Fibroblast of skin of right quadriceps (primary cell): ENCODE measurements at places on chromosomes 16 and 17.

DNA sequence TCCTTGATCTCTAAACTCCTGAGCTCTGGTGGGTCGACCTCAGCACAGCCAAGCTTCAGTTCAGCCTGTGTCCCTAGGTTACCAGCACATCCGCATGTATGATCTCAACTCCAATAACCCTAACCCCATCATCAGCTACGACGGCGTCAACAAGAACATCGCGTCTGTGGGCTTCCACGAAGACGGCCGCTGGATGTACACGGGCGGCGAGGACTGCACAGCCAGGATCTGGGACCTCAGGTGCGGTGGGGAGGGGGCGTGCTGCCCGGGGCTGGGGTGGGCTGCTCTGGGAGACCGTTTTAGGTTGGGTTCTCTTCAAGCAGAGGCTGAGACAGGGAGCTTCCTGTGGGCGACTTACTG is 1.1 kb downstream of the MLST8 start:
- no peak for DNase-seq

DNA sequence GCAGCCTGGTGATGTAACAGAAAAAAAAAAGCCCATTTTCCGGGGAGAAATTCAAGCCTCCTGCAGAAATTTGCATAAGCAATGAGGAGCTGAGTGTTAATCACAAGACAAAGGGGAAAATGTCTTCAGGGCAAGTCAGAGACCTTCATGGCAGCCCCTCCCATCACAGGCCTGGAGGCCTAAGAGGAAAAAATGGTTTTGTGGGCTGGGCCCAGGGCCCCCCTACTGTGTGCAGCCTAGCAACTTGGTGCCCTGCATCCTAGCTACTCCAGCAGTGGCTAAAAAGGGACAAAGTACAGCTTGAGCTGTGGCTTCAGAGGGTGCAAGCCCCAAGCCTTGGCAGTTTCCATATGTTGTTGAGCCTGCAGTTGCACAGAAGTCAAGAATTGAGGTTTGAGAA is 49.7 kb downstream of the AHSP start:
- DNase-seq = no peak

GRCh38 chr16:71840052-71840451 is 5.7 kb upstream of the ATXN1L start:
- DNase-seq = peak; percentile 66

DNA sequence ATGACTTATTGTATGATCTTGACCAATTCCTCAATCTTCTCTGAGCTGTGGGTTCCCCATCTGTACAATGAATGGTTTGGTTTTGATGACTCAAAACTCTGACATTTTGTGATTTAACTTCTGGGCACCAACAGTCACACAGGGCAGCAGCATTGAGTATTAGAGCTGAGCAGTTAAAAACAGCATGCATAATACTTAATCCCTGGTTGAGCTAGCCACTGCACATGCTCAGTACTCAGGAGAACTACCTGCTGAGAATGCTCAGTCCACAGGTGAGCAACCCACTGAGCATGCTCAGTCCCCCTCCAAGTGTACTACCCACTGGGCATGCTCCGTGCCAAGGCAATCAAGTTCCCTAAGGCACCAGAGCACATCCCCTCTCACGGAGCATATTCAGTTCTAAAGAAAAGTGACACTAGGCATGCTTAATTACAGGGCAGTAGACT is 68.7 kb downstream of the AIPL1 start:
- peak; percentile 65 for DNase-seq

DNA sequence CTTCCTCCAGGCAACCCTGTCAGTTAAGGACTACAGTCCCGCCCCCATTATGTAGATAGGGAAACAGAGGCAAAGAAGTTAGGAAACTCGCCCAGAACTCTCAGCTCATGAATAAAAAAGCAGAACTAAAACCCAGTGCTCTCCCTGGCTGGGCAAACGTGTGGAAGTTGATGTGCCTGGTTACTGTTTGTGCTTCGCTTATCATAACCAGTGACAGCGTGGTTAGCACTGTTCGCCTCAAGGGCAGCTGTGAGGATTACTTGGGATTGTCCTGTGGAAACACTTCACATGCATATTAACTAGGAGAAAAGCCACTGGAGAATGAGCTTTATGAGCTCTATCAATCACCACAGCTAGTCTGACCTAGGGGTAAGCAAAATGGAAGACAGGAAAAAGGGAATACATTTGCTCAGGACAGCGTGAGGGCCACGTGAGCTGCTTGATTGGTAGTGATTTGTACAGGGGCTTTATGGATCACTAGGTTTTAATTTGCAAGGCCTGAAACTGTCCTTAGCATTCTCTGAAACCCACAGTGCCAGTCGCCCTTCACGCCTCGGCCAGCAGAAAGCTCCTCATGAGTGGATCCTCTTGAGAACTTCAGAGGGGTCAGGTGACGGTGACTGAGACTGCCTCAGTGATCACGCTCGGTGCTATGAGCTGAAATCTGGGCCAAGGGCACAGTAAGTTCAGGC is 19.9 kb downstream of the CYB5D2 start:
- DNase-seq = no peak

DNA sequence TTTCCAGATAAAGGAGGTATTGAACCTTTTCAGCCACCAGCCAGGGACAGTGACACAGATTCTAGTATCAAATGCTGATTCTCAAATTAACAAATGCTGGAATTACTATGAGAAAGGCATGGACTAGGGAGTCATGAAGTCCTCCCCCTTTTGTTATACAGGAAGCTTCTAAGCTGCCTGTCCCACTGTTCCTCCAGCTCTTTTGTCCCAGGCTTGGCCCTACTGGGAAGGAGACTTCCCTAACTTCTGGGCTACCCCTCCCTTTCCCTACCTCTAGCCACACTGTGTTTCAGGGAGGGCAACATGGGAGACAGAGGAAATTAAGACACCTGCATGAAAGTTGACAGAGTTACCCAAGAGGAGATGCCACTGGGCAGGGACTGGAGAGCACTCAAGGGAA is 192.5 kb downstream of the CDH13 start:
- no peak for DNase-seq

DNA sequence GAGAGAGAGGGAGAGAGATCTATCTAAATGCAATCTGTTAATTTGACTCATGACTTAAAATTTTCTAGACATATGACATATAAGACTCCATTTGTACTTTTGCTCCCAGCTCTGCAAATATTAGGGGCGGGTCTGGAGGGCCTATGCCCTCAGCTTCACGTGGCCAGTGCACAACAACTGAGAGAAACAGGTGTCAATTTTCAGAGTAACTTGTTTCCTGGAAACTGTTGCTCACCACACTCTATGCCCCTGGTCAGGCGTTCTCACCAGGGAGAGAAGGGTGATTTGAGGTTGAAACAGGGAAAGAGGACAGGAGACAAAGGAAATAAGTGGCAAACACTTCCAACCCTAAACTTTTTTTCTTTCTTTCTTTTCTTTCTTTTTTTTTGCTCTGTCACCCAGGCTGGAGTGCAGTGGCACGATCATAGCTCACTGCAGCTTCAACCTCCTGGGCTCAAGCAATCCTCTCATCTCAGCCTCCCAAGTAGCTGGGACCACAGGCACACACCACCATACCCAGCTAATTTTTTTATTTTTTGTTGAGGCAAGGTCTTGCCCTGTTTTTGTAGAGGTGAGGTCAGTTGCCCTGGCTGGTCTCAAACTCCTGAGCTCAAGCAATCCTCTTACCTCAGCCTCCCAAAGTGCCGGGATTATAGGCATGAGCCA is 270.0 kb downstream of the SLC39A11 start:
- no peak for DNase-seq

DNA sequence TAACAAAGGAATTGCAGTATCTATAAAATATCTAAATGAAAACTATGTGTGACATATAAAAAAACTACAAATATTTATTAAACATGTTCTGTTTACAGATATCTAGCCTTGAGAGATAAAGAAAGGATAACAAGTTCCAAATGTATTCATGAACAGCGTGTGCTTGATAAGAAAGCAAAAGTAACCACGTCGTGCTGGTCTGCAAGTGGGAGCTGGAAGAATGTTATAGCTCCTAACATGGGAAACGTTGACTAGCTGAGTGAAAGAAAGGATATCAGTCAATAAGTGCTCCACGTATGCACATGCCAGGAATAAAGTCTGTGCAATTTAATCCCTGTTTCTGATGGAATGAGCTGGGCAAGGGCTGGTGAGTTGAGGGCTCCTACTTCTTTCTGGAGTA is 71.2 kb upstream of the CDYL2 start:
- no peak for DNase-seq

- no peak for DNase-seq
Observed at GRCh38 chr17:79746889-79747507, 16.3 kb downstream of the ENPP7 start.

DNA sequence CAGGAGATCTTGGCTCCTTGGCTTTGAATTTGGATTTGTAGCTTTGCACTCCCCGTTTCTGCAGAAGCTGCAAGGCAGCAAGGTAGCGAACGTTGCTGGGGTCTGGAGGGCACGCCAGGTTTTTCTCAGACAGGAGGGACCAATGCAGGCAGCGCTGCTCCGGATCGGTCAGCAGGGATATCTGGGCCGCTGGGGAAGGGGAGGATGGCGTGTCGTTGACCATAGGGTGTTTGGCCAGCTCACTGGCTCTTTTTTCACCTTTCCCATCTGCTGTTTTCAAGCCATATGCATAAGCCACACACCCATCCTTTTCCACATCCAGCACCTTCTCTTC is 15.8 kb downstream of the C16orf46 start:
- no peak for DNase-seq

DNA sequence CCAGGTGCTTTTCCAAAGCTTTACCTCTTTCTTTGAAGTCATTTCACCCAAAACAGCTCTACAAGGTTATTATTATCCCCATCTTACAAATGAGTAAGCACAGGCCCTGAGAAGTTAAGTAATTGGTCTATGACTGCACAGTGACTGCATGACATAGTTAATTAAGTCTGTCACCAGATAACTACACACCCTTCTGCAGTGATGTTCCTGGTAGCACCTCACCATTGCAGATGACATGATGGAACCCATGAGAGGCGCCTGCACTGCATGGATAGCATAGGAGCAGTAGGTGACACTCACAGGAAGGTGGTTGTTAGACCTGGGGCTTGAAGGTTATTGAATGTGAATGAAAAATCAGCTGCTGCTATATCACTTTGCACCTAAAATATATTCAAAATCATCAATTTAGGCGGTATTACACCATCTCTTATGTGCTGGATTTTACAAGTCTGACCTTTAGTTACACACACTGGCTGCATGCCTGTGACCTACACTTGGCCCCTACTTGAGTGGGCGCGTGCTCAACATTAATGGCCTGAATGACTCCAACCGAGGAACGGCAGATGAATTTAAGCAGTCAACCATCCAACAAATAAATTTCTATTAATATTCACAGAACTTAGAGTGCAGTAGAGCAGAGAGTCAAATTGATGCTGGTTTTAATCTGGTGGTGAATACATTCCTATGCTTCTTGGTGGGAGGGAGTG is 239.6 kb downstream of the CDH11 start:
- DNase-seq = no peak

DNA sequence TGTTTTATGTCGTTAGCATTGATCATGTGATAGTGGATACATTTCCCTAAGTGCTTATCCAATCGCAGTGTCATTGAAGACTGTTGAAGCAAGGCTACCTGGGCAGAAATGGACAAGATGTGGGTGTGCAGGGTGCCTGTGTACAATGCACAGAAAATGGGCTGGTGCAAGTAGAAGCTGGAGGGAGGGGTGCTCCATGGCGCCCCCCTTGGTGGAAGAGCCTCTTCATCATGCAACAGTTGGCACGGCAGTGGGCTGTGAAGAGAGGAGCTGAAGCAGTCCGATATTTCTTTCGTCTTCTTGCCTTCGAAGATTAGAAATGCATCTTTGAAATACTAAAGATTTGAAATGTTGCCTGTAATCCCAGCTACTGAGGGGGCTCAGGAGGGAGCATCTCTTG is 100.5 kb downstream of the PLCG2 start:
- DNase-seq = no peak

DNA sequence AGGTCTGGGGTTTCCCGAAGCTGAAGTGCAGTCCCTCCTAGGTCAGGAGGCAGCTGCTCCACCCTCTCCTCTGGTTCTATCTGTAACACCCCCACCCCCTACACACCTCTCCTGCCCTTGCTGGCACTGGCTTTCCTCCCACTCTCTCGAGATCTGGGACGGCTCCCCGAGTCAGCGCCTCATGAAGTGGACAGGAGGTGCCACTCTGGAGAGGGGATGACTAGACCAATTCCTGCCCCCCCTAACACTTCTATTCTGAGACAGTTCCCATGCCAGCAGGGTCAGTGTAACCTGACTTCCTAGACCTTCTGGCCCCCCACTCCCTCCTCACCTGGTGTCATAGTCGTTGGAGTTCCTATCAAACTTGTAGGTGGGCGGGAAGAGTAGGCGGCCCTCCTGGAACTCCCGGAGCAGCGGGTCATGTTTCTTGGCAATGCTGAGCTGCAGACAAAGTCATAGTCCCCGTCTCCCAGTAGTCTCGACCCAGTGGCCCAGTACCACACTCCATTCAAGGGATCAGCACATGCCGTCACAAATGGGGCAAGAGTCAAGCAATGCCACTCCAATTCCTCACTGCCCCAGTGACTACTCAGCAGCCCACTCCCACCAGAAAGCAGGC is 9.7 kb downstream of the INPP5K start:
- DNase-seq = no peak

- DNase-seq = peak; percentile 28
Observed at GRCh38 chr16:57801809-57802340, 416 bp downstream of the KIFC3 start.

DNA sequence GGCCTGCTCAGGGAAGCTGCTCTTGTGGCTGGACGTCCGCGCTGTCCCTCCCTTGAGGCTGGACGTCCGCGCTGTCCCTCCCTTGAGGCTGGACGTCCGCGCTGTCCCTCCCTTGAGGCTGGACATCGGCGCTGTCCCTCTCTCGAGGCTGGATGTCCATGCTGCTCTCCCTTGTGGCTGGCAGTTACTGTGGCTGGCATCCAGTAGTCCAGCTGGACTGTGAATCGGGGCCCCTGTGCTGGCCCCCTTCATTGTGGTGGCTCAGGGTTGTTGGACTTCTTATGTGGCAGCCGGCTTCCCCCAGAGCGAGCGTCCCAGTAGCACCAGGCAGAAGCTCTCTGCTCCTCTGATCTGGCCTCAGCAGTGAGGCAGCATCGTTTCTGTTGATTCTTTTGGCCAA is 141.5 kb downstream of the IRF8 start:
- no peak for DNase-seq

DNA sequence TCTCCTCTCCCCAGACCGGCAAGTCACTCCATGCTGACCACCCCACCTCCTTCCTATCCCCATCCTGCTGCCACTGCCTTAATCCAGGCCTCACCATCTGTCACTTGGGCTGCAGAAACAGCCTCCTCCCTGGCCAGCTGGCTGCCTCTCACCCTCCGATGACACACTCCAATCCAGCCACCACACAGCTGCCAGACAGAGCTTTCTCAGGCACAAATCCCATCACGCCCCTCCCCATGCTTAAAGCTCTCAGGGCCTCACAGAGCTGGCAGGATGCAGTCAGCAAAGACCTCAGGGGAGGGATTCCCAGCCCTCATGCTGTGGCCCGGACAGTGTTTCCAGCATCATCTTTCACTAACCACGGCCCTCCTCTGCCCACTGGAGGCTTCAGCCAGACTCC is 13.7 kb downstream of the CAMKK1 start:
- peak; percentile 53 for DNase-seq

GRCh38 chr17:78387977-78388941 is 9.8 kb downstream of the PGS1 start:
- DNase-seq = peak; percentile 22

- DNase-seq = no peak
Observed at GRCh38 chr17:38707678-38708351, 2.7 kb downstream of the MLLT6 start.

GRCh38 chr17:70945386-70945785 is 776.1 kb downstream of the KCNJ2 start:
- DNase-seq = no peak

- DNase-seq = no peak
Observed at GRCh38 chr16:87715658-87716057, 50.1 kb downstream of the KLHDC4 start.

GRCh38 chr17:46925185-46925868 is 2.4 kb downstream of the GOSR2 start:
- DNase-seq = no peak

- DNase-seq = no peak
Observed at GRCh38 chr17:40916366-40916765, 21.1 kb downstream of the KRT23 start.
